Esophagus muscularis mucosa (tissue), 4 donors: ENCODE measurements at places on chromosomes 13 and 19.
A peak's percentile ranks its signal among the peaks of the same experiment; 100 is the strongest.

DNA sequence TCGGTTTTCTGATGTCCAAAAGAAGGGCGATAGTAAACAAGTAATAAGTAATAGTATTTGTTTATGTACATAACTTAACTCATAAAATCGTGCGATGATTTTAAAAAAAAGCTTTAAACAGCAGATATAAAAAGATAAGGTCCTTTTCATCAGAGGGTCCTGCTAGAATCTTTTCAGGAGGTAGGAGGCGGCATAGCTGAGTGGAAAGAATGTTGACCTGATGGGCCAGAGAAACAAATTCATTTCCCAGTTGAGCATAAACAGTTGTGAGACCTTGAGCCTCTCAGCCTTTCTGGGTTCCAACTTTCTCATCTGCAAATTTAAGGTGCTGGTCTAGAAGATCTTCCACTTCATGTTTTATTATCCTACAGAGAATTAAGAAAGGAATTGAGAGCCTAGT is 173.5 kb downstream of the LACC1 start:
- no peak for DNase-seq

GRCh38 chr13:79404985-79405384 is 1.1 kb downstream of the RBM26 start:
- DNase-seq, result no peak

DNA sequence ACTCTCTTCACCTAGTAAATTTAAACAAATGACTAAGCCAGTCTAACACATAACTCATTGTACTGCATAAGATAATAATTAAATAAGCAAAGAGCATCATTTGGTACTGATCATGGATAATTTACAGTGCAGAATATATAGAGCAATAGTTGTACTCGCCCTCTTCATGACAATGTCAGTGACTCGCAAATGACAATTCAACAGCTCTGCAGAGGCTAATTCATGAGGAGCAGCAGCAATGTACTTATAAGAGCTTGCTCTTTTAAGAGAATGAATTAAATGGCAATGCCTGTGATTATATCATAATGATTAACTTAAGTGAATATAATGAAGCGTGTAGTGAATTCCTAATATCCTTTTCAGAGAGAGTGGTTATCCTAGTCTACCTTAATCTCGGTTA is 284.5 kb upstream of the PCDH20 start:
- DNase-seq, result no peak

DNA sequence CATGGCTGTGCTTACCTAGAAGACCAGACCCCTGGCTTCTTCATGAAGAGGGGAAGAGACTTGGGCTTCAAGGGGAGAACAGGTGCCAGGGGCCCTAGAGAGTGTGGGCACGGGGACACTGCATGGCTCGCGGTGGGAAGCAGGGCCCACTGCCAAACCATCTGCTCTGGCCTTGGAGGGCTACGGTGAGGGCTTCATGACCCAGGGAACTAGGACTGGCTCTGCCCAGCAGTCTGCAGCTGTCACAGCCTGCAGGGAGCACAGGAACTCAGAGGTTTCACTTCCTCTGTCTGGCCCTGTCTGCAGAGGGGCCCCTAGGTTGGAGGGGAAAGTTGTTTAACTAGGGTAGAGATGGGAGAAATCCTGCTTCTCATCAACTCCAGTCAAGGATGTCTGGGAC is 4.3 kb downstream of the ERCC1 start:
- no peak for DNase-seq

DNA sequence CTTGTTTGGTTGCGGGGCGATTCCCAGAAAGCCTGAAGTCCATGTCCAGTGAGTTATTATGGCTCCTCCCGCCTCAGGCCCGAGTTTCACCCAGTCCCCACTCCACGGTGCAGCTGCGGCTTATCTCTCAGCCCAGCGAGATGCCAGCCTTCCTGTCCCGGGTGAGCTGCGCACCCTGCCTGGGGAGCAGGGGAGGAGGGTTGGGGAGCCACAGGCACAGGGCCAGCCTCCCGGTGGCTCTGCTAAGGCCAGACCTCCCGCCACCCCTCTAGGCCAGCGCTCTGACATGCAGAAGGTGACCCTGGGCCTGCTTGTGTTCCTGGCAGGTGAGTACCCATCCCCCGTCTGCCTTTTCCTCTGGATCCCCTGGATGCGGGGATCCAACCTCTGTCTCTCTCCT is 3.5 kb downstream of the FXYD3 start:
- DNase-seq, result no peak

DNA sequence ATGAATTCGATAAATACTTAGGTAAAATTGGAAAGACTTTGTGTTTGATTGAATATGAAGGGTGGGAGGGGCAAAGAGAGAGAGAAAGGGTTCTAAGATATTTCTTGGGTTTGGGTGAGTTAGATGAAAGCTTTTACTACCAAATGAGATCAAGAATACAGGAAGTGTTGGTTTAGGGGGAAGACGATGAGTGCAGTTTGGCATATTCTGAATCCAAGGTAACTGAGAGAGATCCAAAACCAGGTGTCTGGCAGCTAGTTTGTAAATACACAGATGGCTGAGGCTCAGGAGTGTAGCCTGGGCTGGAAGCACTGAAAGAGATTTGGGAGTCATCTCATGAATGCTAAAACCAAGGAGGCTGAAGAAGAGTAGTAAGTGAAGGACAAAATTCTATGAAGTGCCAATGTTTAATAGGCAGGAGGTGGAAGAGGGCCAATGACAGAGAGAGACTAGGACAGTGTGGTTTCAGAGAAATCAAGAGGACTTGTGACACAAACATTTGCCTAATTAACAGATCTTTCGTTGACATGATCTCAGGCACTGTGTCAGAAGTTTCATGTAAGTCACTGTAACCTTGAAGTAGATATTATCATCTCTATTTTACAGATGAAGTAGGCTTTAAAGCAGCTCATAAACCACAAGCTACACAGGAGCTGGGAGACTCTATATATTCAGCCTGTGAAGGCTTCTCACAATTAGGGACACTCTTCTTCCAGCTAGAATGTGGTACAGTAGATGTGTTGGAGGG is 70.2 kb upstream of the ZDHHC20 start:
- DNase-seq, result no peak

DNA sequence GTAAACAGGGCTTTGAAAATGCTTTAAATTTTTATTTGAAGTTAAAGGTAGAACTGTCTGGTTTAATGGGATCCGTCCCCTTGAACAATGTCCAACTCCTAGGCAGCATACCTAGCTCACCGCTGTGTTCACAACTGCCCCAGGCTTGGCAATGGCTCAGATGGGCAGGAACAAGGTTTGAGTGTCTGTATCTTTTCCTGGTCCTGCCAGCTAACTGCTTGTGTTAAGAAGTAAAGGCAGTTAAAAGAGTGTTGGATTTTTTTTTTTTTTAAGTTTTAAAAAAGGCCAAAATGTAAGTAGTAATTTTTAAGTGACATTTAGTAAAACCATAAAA is 66.7 kb upstream of the FNDC3A start:
- DNase-seq, result no peak

- no peak for DNase-seq
These were observed 460.8 kb upstream of the ARGLU1 start for GRCh38 chr13:107028751-107029150.

DNA sequence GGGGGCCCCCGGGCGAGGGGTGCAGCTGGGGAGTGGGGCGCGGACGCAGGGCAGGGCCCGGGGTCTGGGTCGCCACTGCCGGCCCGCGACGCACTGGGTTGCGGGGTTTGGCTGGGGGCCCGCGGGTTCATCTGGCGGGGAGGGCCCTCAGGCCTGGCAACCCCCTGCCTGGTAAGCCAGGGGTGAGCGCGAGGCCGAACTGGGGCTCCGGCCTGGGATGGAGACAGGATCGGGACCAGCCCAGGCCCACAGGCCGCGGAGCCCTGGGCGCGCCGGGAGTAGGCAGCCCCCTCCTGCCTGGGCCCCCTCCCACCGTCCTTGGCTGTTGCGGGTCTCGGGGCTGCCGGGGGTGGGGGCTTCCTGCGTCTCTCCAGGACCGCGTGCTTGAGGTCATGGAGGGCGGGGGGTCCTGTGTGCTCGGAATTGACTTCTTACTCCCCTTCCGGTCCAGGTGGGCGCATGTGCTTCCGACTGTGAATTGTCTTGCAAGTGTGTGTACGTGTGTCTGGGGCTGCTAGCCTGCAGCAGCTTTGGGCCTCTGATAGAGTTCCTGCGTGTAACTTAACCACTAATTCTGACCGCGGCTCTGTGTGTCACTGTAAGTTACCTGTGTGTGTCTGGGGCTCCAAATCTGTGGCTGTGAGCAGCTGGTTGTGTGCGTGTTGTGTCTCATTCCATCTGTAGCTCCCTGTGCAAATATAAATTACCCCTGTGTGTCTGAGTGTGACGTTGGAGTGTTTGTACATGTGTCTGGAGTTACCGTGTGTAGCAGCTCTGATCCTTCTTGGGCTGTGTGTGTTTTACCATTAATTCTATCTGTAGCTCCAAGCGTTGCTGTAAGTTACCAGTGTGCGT is 751 bp downstream of the GRAMD1A start:
- no peak for DNase-seq

- no peak for DNase-seq
These were observed 19.7 kb downstream of the ATP4B start for GRCh38 chr13:113638173-113638746.

- no peak for DNase-seq
These were observed 44.9 kb downstream of the ESD start for GRCh38 chr13:46751811-46752635.

- no peak for DNase-seq
These were observed 27.3 kb upstream of the EDDM13 start for GRCh38 chr19:56245121-56245740.

GRCh38 chr19:6765738-6766356 is 1.4 kb downstream of the SH2D3A start:
- DNase-seq, result no peak

GRCh38 chr19:51891193-51891747 is 3.5 kb upstream of the ZNF577 start:
- DNase-seq, result no peak

GRCh38 chr19:33344573-33344925 is 29.0 kb upstream of the CEBPG start:
- DNase-seq, result no peak

DNA sequence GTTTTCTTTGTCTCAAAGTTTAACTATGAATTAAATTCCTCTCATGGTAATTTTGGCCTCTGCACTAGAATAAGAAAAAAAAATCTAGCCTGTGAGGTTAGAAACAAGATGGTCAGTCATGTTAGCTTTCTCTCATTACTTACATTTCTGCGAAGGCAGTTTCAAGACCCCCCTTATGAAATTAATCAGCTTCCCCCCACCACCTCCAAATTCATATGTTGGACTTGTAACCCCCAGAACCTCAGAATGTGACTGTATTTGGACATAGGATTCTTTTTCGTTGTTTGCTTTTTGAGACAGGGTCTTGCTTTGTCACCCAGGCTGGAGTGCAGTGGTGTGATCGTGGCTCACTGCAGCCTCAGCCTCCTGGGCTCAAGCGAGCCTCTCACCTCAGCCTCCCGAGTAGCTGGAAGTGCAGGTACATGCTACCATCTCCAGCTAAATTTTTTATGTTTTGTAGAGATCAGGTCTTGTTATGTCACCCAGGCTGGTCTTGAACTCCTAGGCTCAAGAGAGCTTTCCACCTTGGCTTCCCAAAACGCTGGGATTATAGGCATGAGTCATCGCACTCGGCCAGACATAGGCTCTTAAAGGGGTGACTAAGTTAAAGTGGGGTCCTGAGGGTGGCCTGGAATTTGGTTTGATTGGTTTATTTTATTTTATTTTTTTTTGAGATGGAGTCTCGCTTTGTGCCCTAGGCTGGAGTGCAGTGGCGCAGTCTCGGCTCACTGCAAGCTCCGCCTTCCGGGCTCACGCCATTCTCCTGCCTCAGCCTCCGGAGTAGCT is 1.4 kb downstream of the PLA2G4C start:
- no peak for DNase-seq

DNA sequence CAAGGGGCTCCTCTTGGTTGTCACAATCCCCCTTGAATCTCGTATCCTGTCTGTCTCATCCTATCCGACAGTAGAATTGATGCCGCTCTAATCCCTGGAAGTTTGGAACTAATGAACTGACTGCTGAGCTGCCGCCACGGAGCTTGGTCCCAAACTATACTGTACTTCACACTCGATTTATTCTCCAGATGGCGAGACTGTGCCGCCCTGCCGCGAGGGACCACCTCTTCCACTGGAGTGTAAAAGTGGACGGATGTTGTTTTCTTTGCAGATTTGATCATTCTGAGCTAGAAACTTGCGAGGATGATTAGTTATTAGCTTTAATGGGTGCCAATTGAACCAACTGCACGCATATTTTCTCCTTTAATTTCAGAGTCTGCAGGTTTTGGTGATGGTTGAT is 117.2 kb downstream of the ZIC5 start:
- DNase-seq, result no peak

- DNase-seq, result peak; percentile 96
These were observed at the start of gene PEAK3 for GRCh38 chr19:2282062-2282861. Gene PEAK3 (minus strand): TSS chr19:2282175. CDS start chr19:2280931, 1,244 bp downstream.

GRCh38 chr19:46892252-46893179 is 31.7 kb downstream of the ARHGAP35 start:
- no peak for DNase-seq

- DNase-seq, result no peak
These were observed 110.4 kb downstream of the ZNF557 start for GRCh38 chr19:7179917-7180306.

DNA sequence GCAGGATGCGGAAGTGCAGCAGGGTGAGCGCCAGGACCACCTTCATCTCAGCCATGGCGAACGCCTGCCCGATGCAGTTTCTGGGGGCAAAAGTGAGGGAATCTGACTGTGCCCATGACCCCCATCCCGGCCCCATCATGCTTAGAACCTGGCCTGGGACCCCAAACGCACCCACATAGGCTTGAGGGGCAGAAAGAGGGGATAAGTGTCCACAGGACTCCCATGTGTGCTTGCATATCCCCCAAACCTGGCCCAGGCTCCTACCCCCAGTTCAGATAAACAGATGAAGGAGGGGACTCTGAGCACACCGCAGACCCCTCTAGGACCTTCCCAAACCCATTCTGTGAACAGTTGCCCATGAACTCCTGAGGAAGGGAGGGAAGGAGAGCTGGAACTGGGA is 16.0 kb upstream of the CYP4F2 start:
- peak; percentile 21 for DNase-seq

GRCh38 chr19:1177322-1178114 is 3.5 kb upstream of the SBNO2 start:
- no peak for DNase-seq

DNA sequence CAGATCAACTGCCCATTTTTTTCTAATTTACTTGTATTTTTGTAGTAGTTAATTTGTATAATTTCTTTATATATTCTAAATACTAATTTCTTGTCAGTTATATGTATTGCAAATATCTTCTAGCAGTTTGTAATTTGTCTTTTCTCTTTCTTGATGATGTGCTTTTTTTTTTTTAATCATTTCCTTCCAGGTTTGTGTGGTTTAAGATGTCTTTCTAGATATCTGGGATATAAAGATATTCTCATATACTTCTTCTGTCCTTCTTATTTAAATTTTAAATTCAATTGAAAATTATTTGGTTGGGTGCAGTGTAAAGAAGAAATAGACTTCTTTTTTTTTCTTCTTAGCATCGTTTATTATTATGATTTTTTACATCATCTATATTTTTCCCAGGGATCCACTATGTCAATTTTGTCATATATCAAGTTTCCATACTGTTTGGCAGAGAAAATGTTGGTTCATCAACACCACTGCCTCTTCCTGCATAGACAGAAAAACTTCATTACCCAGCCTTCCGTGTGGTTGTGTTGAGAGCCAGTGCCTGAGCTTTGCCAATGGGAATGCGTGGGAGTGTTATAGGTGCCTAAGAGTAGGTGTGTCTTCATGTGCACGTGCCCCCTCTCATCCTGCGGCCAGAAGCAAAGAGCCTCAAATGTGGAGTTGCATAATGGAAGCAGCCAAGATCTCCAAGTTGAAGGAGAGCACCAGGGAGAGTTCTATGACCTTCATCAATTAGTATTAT is 15.8 kb downstream of the CPB2 start:
- no peak for DNase-seq

GRCh38 chr13:53198017-53198416 is 169.4 kb downstream of the OLFM4 start:
- DNase-seq, result no peak

GRCh38 chr13:24512197-24512907 is at the start of gene PARP4:
Gene PARP4 (minus strand): TSS chr13:24512778. CDS start chr13:24503776, 9,002 bp downstream.
- DNase-seq, result no peak
